Muscle of back (tissue), 13 donors: ENCODE measurements at places on chromosomes 12 and 14. TPM values are rescaled to one million over a fixed set of nuclear protein-coding genes. Genes with fewer than 3 reads are reported as not detected.
A peak's percentile ranks its signal among the peaks of the same experiment; 100 is the strongest.

The ADAMTS20 gene
- polyA plus RNA-seq: 0.08 TPM

The VASH1 gene
- polyA plus RNA-seq: 47.9 TPM

The PPP1R1A gene
- 39.8 TPM for polyA plus RNA-seq

The NRXN3 gene
- 0.64 TPM for polyA plus RNA-seq

The GPATCH2L gene
- polyA plus RNA-seq: 23.8 TPM

The SLCO1B3 gene
- polyA plus RNA-seq: not detected

DNA sequence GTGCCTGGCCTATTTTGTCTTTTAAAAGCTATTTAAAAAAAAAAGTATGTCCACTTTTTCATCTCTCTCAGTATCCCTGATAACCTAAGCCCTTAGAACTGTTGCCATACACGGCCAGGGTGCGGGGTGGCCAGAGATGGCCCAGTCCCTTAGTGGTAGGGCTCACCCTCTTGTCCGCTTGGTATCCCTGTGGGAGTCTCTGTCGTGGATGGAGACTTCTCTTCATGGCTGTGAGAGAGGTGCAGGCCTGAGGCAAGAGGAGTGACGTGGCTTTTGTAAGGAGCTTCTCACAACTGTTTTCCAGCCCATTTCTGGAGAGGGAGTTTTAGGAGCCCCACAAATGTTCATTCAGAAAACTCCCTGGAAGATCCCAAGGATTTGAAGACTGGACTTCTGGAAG, 26.8 kb downstream of the XRCC3 start:
- no peak for DNase-seq

DNA sequence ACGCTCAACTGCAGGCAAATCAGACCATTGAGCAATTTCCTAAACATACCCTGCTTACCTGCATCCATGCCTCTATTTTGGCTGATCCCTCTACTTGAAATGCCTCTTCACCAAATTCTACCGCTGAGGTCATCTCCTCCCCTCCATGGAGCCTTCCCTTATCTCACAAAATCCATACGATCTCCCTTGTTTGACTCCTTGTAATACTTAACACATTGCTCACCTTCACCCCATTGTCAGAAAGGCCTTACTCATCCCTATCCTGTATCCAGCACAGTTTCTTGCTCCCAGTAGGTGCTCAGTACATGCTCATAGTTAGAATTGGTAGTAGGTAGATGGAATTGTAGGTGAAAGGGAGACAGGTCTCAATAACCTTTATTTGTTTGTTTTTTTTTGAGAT, 5.4 kb downstream of the DDN start:
- no peak for DNase-seq

- DNase-seq: no peak
These were observed 359.0 kb downstream of the BTG1 start for GRCh38 chr12:91786499-91787272.

DNA sequence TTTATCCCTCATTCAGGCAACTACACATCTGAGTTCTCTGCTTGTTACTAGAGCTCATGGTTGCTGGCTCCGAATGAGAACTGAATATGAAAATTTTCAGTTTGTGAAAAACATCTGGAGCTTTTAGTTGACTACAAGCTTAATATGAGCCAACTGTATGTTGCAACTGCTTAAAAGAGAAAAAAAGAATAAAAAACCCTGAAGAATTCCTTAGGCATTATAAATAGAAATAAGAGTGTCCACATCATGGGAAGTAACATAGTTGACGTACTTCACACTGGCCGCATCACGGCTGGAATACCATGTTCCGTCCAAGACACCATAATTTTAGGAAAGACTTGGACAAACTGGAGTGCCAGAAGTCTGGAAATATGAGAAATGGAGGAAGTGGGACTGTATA, 57.9 kb downstream of the PDE3A start:
- DNase-seq: peak; percentile 94

DNA sequence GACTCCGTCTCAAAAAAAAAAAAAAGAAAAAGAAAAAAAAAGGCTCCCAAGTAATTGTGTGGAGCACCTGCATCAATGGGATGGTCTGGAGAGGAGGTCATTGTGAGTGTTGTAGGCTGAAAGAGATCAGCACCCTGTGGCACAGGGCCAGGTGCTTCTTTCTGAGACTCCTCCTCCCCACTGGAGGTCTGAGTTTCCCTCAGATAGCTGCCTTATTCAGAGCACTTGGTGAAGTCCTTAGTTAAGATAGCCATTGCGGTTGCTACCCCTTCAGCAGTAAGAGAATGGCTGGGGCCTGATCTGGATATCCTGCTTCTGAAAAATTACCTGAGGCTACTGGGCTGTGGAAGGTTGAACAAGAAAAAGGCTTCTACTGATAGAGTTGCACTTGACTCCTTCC, 69.8 kb downstream of the ANO6 start:
- no peak for DNase-seq

DNA sequence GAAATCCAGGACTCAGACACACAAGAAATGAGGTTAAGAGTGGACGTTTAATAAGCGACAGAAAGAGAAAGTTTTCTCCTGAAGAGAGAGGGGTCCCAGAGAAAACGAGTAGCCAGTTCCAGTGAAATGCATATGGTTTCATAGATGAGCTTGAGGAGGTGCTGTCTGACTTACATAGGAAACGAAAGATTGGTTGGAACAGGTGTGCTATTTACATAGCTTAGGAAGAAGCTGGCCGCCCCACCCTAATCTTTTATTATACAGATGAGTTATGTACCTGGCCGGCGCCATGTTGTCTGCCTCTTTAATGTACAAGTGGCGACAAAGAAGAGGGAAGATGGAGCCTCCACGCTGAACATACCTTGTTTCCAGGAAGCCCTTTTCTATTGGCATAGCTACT, 223.0 kb downstream of the SLC6A15 start:
- DNase-seq: no peak

- no peak for DNase-seq
These were observed 124.3 kb downstream of the PPHLN1 start for GRCh38 chr12:42450248-42450647.

DNA sequence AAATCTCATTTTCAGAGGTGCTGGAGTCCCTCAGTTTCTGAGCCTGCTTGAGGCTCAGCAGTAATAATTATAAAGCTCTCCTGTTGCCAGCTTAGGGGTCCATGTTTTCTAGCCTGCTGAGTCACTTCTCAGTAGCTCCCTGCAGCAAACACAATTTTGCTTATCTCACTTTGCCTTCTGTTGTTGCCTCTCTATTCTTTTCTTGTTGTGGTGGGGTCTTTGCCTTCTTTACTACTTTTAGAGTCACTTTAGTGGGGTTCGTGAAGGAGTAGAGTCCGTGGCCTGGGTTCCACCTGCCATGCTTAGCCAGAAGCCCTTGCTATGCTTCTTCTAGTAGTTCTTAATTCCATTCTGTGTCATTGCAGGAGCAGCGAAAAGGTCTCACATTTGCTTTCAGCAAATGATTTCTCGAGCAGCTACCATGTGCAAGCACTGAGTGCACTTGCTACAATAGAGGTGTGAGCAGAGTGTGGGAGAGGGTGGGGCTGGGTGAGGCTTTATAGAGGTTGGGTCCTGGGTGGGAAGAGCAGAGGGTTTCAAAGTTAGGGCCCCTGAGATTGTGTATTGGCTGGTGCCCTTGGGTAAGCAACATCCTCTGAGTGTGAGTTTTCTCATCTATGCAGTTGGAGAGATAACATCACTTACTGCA, 114.3 kb downstream of the ADCK1 start:
- no peak for DNase-seq

DNA sequence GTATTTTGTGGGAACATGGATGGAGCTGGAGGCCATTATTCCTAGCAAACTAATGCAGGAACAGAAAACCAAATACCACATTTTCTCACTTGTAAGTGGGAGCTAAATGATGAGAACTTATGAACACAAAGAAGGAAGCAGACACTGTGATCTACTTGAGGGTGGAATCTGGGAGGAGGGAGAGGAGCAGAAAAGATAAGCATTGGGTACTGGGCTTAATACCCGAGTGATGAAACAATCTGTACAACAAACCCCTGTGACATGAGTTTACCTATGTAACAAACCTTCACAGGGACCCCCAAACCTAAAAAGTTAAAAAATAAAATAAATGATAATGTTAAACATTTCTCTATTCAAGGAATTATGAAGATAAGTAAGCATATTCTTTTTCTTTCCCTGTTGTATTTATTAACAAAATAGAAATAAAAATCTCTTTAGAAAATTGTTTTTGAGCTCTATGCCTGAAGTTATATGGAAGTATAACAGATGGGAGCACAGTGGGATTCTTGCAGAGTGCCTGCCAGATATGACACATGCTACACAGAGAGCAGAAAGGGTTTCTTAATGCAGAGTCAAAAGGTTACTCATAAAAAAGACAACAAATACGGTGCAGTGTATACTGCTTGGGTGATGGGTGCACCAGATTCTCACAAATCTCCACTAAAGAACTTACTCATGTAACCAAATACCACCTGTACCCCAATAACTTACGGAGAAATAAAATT, 52.0 kb upstream of the SYNE2 start:
- no peak for DNase-seq

- no peak for DNase-seq
These were observed 78.8 kb upstream of the NEDD1 start for GRCh38 chr12:96828169-96828789.

- DNase-seq: peak; percentile 71
These were observed 61.8 kb downstream of the KLRG1 start for GRCh38 chr12:9051158-9051550.

DNA sequence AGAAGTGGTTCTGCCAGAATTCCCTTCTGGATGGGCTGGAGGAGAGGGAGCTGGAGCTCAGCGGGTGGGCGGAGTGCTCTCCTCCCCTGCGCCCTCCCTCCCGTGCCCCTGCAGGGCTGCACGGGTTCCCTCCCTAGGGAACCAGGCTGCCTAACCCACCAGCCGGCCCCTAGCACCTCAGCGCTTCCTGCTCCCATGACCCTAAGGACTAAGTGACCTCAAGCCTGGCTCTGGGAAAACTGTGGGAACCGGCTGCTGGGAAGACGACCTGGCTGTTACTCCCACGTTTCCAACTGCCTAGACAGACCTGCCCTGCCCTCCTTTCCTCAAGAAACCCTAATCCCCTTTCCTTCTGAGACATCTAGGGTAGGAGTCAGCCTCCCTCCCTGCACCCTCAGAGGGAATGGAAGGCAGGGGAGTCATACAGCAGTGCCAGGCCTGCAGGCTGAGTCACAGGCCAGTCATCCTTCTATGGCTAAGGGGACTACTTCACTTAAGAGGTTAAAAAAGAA, 31.5 kb downstream of the SLC6A12 start:
- DNase-seq: no peak
